ENCODE measurements at places on chromosomes 7 and 10.

DNA sequence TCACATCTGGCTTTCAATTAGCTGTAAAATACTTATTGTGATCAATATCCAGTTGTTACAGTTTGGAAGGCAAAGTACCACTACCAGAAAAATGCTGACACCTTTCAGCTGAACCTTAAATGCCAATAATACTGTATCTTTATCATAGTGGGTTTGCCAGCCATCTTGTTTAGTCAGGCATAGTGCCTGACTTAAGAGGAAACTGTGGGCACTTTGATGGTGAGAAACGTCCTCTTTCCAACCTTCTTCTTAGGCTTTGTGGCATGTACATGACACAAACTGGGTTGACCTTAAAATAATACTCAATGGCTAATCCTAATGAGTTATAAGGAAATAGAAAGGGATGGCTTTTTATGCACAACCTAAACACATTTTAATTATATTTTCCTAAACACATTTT lies 52.3 kb upstream of the PRR15 start:
- no peak for DNase-seq

GRCh38 chr10:50431791-50432190 lies 180.5 kb upstream of the ASAH2 start:
- DNase-seq = no peak

DNA sequence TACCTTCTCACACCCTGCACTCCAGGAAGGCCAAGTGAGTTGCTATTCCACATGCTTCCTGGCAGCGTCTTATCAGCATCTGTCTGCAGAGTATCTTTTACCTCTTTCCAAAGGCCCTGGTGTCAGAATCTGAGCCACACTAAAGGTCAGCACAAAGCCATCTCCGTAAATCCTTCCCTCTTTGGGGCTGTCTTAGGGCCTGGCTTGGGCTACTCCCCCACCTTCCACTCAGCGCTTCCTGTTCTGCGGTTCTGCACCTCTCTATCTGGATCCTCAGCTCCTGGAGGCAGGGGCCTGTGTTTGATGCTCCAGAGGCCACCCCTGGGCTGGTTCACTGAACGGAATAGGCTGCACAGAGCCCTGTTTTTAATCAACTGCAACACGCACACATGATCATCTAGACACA lies 334.8 kb upstream of the GALNT17 start:
- no peak for DNase-seq

DNA sequence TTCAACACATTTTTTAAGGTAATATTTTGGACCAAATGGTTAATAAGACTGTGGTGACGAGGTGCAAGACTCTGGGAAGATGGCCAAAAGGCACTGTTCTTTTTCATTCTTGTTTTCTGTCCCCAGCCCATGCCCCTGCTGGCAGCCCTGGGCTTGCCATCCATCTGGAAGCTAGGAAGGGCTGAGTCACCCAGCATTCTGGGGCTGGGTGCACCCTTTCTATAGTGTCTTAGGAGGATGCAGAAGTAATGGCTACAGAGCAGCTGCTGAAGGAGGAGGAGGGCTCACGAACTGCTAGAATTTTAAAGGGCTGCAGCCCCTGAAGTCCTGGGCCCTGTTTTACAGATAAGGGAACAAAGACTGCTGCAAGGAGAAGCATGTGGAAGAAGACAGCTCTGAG lies 42.8 kb upstream of the ZNF32 start:
- no peak for DNase-seq
